ENCODE measurements at places on chromosomes 4 and X. TPM values are rescaled to one million over a fixed set of nuclear protein-coding genes. Genes with fewer than 3 reads are reported as not detected.

Gene TMEM31
- total RNA-seq = not detected

Gene LIAS
- 22.7 TPM for total RNA-seq

Gene GSX2
- total RNA-seq = not detected

Gene OTC
- total RNA-seq = not detected

Gene HSFX3
- total RNA-seq = not detected

Gene UBA1
- 112 TPM for total RNA-seq

Gene NAP1L3
- 61.4 TPM for total RNA-seq

Gene NEUROG2
- 7.8 TPM for total RNA-seq

Gene IL2RG
- total RNA-seq = 0.64 TPM

Gene PDGFRA
- total RNA-seq = 70.6 TPM

Gene TENM3
- 163 TPM for total RNA-seq

Gene SPANXN3
- not detected for total RNA-seq

Gene CLCN5
- total RNA-seq = 14.7 TPM

Gene HAND2
- not detected for total RNA-seq

Gene OPN1MW2
- not detected for total RNA-seq

Gene MAGED1
- total RNA-seq = 84.2 TPM

Gene DTHD1
- total RNA-seq = 2.1 TPM

Gene CLDN34
- 0.45 TPM for total RNA-seq

Gene PDGFC
- total RNA-seq = 23.0 TPM

Gene NUP62CL
- total RNA-seq = 7.8 TPM

Gene NR3C2
- 10.1 TPM for total RNA-seq

Gene VCX3A
- total RNA-seq = not detected

Gene MND1
- 5.3 TPM for total RNA-seq

Measured in cerebellum (tissue), 4 donors.